CD14-positive monocyte (primary cell): ENCODE measurements at places on chromosomes 6 and 20. TPM values are rescaled to one million over a fixed set of nuclear protein-coding genes. Genes with fewer than 3 reads are reported as not detected.

The PLCB1 gene
- 13.2 TPM for polyA plus RNA-seq

The OR12D3 gene
- polyA plus RNA-seq: not detected in 2 replicates

- DNase-seq: peak; percentile 55
Observed at GRCh38 chr6:30821862-30822784, 62.2 kb upstream of the DDR1 start.

DNA sequence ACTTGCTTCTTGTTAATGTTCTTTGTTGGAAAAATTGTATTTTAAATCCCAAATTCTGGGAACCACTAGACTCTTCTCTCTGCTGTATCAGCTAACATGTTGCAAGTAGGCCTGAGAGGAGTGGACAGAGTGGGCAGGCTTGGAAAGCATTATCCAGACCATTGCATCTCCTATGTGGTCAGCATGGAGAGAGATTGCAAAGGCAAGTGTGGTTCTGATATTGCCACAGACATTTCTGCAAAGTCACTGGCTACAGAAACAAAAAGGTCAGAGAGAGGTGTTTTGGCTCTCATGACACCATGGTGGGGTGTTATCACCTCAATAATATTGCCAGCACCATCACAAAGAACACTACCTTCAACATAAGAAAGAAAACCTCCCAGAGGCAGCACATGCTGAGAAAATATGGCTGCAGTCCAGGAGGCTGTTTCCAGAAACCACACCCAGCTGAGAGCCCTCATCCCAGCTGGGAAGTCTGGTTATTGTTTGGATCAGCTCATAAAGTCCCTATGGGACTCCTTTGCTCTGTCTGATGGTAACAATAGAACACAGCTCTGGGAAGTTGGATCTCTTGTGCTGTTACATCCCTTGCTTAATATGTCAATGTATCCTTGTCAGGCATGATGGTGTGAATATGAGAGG lies 78.2 kb upstream of the TBX18 start:
- no peak for DNase-seq

- DNase-seq: no peak
Observed at GRCh38 chr20:60003776-60004175, 45.6 kb downstream of the CDH26 start.
